ENCODE measurements at places on chromosomes 11 and 22.

DNA sequence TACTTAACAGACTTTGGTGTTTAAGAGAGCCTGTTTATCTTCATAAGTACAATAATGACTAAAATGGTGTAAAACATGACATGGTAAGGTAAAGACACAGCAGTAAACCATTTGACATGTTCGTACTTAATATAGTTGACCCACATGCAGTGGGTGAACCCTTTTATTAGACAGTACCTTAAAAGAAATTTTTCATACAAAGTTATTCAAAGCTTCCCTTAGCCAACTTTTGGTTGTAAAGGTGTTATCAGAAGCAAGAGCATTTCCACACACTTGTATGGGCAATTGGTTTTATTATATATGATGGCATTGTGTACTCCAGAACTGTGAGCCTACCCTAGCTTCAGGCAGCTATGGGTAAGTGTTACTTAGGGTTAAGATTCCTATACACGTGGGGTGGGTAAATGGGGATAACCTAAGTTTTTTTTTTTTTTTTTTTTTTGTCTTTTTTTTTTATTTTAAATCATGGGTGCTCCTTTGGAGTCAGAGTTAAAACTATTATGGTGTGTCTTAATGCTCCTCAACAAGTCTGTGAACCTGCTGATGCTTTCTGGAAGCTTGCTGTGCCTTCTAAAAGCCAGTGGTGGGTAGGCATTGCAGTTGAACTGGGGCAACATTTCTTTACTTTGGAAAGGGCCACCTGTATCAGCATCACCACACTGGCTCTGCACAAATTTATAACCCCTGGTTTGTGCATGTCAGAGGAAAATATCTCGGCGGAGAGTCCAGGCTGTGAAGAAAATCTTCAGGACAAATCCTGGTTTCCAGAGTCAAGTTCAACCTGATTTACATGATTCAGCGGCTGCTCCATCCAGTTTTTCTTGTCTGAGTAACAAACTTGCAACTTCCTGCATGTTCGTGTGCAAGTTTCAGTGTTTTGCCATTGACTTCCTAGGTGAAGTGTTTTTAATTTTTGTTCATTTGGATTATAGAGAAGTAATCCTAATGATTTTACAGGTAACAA lies 3.3 kb downstream of the PCF11 start:
- DNase-seq = peak; percentile 41

DNA sequence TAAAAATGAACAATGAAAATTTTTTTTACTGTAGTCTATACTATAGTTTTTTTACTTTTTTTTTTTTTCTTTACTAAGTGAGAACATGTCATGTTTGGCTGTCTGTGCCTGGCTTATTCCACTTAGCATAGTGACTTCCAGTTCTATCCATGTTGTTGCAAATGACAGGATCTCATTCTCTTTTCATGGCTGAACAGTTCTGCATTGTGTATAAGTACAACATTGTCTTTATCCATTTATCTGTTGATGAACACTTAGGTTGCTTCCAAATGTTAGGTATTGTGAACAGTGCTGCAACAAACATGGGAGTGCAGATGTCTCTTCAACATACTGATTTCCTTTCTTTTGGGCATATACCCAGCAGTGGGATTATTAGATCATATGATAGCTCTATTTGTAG lies 88.1 kb upstream of the CCDC90B start:
- DNase-seq = no peak

DNA sequence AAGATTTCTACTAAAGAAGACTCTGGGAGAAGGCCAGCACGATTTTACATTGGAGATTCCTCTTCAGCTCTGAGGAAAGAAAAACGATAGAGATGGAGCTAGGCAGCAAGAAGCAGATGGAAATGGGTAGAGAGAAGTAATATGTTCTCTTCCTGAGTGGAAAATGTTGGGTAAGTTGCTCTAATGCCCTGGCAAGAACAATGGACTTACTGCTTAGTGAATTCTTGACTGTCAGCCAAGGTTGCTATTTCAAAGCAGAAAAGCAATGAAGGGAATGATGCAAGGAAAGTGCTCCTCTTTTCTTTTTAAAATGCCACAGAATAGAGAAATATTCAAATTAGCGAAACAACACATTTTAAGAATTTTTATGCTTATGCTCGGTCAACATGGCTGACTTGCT lies 38.4 kb upstream of the CWF19L2 start:
- DNase-seq = peak; percentile 43

DNA sequence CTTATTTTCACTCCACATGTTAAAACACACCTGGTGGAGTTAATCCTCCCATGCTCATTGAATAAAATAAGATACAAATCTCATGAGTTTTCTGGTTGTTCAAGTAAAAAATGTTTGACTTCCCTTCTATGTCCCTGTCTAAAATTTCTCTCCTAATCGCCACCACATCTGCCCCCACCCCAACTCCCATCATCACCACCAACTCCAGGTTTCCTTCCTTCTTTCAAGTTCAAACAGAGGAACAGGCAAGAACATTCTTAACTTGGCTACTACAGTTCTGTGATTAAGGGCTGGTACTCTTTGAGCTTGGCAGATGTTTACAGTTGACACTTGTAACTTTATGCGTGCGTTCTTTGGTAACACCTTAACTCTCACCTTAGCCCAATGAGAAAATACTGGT lies 9.1 kb upstream of the PSMA1 start:
- no peak for DNase-seq

Data from foreskin keratinocyte (primary cell).